HS-5 (cell line): ENCODE measurements at places on chromosomes 13 and 19.
A peak's percentile ranks its signal among the peaks of the same experiment; 100 is the strongest.

GRCh38 chr19:18469069-18469846 is 31.3 kb upstream of the ISYNA1 start:
- no peak for DNase-seq

GRCh38 chr13:32495841-32496240 is 42.8 kb downstream of the N4BP2L2 start:
- no peak for DNase-seq

DNA sequence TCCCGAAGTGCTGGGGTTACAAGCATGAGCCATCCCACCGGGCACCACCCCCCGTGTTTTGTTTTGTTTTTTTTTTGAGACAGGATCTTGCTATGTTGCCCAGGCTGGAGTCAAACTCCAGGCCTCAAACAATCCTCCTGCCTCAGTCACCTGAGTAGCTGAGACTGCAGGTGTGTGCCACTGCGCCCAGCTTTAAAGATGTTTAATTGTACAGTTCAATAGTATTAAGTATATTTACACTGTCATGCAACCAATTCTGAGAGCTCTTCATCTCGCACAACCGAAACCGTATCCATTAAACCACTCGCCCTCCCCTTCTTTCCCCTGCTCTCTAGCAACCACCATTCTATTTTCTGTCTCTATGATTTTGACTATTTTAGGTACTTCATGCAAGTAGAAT is 15.6 kb downstream of the NUCB1 start:
- no peak for DNase-seq

- DNase-seq = peak; percentile 10
These were observed 172.1 kb upstream of the CSNK1A1L start for GRCh38 chr13:37277435-37278144.

DNA sequence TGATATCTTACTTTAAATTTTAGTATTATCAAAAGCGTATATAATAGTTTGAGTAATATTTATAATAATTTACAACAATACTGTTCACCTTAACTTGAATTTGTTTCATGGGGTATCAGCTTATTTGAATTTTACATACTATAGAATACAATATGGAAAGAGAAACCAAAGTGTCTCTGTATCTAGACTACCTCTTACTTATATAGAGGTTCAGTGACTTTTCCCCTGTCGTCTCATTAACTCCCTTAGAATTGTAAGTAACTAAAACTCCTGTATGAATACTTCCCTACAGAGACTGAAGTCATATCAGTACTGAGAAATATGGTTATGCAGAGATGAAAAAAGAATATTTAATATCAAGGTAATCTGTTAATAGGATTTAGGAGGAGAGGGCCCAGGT is 26.8 kb downstream of the COG6 start:
- DNase-seq = no peak

- no peak for DNase-seq
These were observed 40.7 kb upstream of the DCUN1D2 start for GRCh38 chr13:113531041-113531873.

DNA sequence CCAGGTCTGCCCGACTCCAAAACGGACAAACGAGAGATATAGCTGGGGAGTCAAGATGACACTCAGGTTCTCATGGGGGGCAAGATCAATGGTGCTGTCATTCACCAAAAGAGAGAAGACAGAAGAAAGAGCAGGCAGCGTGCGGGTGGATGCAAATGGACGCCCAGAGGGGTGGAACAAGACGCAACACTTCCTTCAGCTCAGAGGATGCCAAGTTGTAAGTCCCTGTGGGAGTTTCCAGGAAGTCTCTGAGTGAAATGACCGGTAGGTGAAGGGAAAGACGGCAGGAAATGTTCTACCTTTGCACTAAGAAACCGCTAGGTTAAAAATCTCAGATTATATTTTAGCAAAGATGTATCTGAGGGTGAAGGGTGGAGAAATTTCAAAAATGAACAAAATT is 26.5 kb downstream of the TUBGCP3 start:
- no peak for DNase-seq

- no peak for DNase-seq
These were observed 95.3 kb downstream of the UFM1 start for GRCh38 chr13:38444904-38445303.

GRCh38 chr13:48975101-48975855 is 434 bp upstream of the FNDC3A start:
- DNase-seq = no peak

- no peak for DNase-seq
These were observed 826.9 kb downstream of the UQCRFS1 start for GRCh38 chr19:28386066-28386465.

- DNase-seq = no peak
These were observed 2.0 kb downstream of the RAB20 start for GRCh38 chr13:110559429-110559943.

DNA sequence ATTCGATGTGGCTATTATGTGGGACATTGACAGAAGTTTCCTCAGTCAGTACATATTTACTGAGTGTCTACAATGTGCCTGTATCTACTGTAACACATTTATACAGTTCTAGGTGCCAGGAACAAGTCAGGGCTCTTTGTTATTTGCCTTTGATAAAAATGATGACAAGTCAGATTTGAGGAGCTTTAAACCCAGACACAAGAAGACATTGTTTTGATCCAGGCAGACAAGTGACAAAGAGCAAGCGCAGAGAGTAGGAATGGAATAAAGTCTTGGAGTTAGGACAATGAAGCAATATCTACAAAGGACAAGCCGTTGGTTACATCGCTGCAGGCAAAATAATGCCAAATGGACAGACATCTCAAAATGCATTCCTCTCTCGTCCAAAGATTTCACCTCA is 70.1 kb downstream of the ITGBL1 start:
- no peak for DNase-seq

GRCh38 chr13:73633817-73634460 is 500.3 kb downstream of the KLF12 start:
- no peak for DNase-seq

- no peak for DNase-seq
These were observed 49.6 kb upstream of the MED4 start for GRCh38 chr13:48144413-48145035.

DNA sequence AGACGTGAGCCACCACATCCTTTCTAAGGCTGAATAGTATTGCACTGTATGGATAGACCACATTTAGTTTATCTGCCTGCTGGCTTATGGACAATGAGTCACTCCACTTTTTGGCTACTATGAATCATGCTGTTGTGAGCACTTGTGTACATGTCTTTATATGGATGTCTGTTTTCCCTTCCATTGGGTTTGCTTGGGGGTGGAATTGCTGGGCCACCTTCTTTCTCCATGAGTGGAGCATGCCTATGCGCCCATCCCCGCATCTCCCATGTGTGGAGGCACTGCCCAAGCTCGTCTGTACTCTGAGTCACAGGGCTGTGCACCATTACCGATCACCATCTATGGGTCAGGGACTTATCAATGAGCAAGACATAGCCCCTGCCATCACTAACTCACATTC is 127.2 kb upstream of the GJB6 start:
- DNase-seq = peak; percentile 79

GRCh38 chr13:24931450-24932251 is 164.3 kb upstream of the PABPC3 start:
- no peak for DNase-seq

DNA sequence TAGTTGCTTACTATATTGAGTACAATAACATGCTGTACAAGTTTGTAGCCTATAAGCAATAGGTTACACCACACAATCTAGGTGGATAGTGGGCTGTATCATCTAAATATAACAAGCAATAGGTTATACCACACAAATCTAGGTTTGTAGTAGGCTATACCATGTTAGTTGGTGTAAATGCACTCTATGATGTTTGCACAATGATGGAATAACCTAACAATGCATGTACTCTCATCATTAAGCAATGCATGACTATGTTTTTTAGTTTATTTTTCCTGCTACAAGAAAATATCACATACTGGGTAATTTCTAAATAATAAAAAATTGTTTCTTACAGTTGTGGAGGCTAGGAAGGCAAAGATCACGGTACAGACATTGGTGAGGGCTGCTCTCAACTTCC is 262.5 kb downstream of the SLITRK6 start:
- DNase-seq = no peak

- no peak for DNase-seq
These were observed 1.1 kb upstream of the PRAM1 start for GRCh38 chr19:8503510-8503909.

- no peak for DNase-seq
These were observed 34.6 kb upstream of the CD177 start for GRCh38 chr19:43318796-43319314.

GRCh38 chr19:38081547-38082255 is 142.3 kb downstream of the DPF1 start:
- DNase-seq = no peak

- no peak for DNase-seq
These were observed 102.8 kb downstream of the EFNB2 start for GRCh38 chr13:106432636-106433035.

DNA sequence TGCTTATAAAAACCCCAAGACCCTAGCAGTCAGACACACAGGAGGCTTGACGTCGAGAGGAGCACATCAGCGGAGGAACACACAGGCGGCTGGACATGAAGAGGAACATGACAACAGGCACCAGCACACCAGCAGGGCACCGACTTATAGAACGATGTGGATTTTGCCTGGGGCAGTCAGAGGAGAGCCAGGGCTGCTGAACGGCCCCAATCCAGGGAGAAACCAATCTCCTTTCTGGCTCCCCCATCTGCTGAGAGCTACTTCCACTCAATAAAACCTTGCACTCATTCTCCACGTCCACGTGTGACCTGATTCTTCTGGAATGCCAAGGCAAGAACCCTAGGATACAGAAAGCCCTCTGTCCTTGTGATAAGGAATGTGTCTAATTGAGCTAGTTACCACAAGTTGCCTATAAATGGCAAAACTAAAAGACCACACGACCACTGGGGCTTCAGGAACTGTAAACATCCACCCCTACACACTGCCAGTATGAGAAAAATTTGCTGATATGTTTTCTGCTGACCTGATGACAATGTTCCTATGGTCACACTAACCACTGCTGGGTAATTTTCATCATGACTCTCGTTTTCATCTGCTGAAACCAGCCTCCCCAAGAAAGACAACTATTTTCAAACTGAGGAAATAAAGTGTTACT is 35.8 kb upstream of the CEACAM21 start:
- no peak for DNase-seq

GRCh38 chr13:110244071-110244830 is 62.7 kb downstream of the COL4A1 start:
- no peak for DNase-seq

- no peak for DNase-seq
These were observed 10.4 kb downstream of the LMNB2 start for GRCh38 chr19:2446381-2446780.

- no peak for DNase-seq
These were observed 766 bp downstream of the SBNO2 start for GRCh38 chr19:1173159-1173844.

- peak; percentile 15 for DNase-seq
These were observed 79.2 kb downstream of the UBL3 start for GRCh38 chr13:29771247-29771646.

DNA sequence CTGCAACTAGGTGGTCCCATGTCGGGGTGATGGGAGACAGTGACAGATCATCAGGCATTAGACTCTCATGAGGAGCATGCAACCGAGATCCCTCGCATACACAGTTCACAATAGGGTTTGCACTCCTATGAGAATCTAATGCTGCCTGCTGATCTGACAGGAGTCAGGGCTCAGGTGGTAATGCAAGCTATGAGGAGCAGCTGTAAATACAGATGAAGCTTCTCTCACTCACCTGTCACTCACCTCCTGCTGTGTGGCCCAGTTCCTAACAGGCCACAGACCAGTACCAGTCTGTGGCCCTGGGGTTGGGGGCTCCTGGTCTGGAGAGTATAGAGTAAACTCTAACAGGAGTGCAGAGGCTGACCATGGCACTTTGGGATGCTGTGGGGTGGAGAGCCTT is 209.2 kb downstream of the DLEU7 start:
- DNase-seq = no peak

DNA sequence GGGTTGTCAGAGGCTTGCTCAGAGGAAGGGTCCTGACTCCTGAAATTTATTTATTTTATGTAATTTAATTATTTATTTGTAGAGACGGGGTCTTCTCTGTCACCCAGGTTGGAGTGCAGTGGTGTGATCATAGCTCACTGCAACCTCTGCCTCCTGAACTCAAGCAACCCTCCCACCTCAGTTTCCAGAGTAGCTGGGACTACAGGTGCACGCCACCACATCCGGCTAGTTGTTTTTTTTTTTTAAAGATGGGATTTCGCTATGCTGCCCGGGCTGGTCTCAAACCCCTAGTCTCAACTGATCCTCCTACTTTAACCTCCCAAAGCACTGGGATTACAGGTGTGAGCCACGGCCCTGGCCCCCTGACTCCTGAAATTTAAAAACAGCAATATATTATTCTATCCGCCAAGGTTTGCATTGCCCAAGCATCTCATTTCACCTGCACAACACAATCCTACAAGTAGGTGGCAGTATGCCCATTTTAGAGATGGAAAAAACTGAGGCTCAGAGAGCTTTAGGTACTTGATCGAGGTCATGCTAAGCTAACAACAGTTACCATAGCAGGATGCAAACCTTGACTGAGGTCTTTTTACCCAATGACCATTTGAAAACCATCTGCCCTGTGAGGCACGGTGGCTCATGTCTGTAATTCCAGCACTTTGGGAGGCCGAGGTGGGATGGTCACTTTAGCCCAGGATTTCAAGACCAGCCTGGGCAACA is 18.1 kb downstream of the ARHGEF18 start:
- no peak for DNase-seq

- DNase-seq = no peak
These were observed at the start of gene KLF1 for GRCh38 chr19:12886969-12887747. KLF1 (minus strand) TSS chr19:12887201; CDS start chr19:12887140, 61 bp downstream.

GRCh38 chr13:85441364-85441763 is 357.9 kb downstream of the SLITRK6 start:
- no peak for DNase-seq

DNA sequence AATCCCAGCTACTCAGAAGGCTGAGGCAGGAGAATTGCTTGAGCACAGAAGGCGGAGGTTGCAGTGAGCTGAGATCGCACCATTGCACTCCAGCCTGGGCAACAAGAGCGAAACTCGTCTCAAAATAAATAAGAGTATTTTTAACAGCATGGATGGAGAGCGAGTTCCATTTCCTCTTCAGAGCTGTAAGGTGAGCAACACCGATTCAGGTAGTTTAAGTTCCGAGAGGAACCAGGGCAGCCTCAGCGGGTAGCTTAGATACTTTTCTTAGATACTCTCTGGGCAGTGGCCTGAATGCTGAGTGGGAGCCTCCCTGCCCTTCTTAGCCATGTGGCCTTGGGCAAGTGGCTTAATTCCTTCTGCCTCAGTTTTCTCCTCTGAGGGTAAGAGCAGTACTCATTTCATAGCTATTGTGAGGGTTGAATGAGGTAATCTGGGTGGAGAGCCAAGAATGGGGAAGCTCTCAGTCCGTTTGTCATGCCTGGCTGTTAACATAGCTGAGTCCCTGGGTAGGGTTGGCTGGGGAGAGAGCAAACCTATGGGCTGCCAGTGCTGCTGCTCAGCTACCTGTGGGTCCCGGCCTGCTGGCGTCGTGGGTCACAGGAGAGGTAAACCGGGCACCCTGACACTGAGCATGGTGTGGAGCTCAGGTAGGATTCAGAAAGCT is 4.1 kb downstream of the ATP11A start:
- DNase-seq = no peak

GRCh38 chr13:34046457-34046856 is 228.5 kb downstream of the RFC3 start:
- DNase-seq = no peak

GRCh38 chr19:35251456-35251855 is 2.7 kb downstream of the LSR start:
- DNase-seq = no peak
